A375 (cell line): ENCODE measurements at places on chromosomes 3 and 15. TPM values are rescaled to one million over a fixed set of nuclear protein-coding genes. Genes with fewer than 3 reads are reported as not detected.

Gene CHP1
- total RNA-seq, result 61.7 and 98.3 TPM in 2 replicates

Gene ALS2CL
- total RNA-seq, result 5.1 and 8.0 TPM in 2 replicates

Gene IQCH
- 3.2 and 4.8 TPM in 2 replicates for total RNA-seq

Gene RASGRF1
- total RNA-seq, result 0.45 and 1.5 TPM in 2 replicates

Gene VGLL3
- 0.64 TPM in 2 replicates for total RNA-seq

Gene TRIM71
- total RNA-seq, result not detected in 2 replicates

Gene C2CD4A
- total RNA-seq, result not detected in 2 replicates

Gene NTRK3
- total RNA-seq, result 0.05 TPM in 1 of 2 replicates, not detected in the other

Gene PPP2R3A
- 14.6 and 17.4 TPM in 2 replicates for total RNA-seq

Gene CEP97
- 11.7 and 15.3 TPM in 2 replicates for total RNA-seq

Gene SCAMP5
- 5.3 and 8.6 TPM in 2 replicates for total RNA-seq

Gene STRA6
- 44.3 and 45.8 TPM in 2 replicates for total RNA-seq

Gene LRTM1
- not detected in 2 replicates for total RNA-seq

Gene SPSB4
- 0.64 and 1.5 TPM in 2 replicates for total RNA-seq

Gene CYP1A1
- total RNA-seq, result 2.9 and 3.5 TPM in 2 replicates
